ENCODE measurements at places on chromosomes 11 and 22.

- DNase-seq: no peak
Measured at GRCh38 chr11:15816260-15816871, 540.0 kb downstream of the SOX6 start.

- no peak for DNase-seq
Measured at GRCh38 chr11:105132716-105133511, 6.7 kb downstream of the CARD18 start.

- DNase-seq: no peak
Measured at GRCh38 chr11:57700425-57700824, 11.6 kb downstream of the MED19 start.

DNA sequence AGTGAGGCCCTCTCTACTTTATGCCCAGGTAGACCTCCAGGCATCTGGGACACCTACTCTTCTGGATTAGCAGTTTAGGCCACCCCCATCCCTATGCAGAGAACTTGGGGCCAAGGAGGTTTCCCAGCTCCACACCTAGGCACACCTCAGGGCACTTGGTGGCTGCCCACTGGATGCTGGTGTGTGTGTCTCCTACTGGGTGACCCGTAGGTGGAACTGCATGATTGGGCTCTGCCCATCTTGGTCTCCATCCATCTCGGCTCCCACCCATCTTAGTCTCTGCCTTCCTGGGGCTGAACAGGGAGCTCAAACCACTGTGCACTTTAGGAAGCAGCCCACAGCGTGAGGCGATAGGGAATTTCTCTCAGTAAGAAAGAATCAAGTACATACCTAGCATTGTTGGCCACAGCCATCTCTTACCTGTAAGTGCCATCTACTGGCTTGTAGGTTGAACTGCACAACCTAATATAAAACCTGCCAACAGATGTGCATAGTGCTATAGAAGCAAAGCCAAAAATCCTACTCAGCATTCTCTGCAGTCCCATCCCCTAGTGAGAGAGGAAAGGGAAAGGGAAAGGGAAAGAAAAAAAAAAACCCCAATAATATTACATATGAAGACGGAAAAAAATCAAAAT lies 61.6 kb upstream of the PTPN5 start:
- DNase-seq: no peak

DNA sequence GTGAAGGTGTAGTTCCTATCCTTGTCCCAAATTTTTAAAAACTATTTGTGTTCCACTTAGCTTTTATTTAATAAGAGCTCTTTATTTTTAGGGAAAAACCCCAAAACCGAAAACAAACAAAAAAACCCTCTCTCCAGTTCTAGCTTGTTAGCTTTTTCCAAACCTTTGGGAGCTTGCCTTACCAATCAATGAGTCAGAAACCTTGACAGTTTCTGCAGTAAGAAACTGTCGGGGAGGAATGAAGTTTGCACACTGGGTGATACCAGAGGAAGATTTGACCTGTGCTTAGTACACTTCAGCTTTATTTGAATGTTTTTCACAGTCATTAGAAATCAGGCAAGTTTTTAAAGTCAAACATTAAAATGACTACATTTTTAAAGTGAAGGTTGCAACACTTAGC lies 105.0 kb downstream of the FAT3 start:
- no peak for DNase-seq

GRCh38 chr11:17765356-17766072 lies 30.9 kb downstream of the KCNC1 start:
- DNase-seq: no peak

DNA sequence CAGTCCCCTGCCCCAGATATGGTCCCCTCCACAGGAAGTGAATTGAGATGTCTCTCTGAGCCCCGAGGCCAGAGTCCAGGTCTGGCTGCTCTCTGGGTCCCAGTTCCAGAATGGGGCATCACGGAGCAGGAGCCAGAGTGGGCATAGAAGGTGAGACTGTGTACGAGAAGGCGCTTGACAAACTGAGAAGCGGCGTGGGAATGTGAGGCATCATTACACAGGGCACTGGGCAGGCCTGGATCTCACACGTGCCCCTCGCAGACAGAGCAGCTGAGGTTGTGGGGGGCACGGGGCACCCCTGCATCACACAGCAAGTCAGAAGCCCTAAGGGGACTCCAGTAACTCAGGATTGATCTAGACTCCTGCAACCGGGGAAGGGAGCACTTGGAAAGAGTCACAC lies 9.2 kb downstream of the STARD10 start:
- DNase-seq: no peak

DNA sequence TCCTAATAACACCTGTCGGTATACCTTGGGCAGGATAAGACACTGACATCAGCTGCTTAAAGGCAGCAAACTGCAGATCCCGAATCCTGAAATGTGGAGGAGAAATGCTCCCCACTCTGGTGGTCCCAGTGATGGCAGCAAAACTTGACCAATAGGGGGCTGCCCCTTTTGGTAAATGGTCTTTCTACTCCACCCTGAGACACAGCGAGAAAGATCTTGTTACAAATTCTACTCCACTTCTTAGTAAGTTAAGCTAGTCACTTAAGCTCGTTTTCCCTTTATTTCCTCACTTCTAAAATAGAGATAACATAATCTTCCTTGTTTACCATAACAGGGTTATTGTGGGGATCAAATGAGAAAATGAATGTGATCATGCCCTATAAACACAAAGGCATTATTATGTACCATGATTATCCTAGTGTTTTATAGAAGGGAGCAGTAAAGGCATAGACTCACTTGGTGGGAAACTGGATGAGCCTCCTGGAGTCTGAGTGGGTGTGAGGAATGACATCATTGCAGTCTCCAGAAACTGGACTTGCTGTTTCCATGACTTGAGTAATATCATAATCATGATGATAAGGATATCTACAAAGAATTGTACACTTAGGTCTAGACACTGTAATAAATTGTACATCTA lies 50.9 kb downstream of the ENDOD1 start:
- DNase-seq: no peak

- DNase-seq: no peak
Measured at GRCh38 chr11:70247710-70248072, 22.8 kb upstream of the PPFIA1 start.

GRCh38 chr11:41795004-41795403 lies 335.6 kb upstream of the LRRC4C start:
- DNase-seq: no peak

DNA sequence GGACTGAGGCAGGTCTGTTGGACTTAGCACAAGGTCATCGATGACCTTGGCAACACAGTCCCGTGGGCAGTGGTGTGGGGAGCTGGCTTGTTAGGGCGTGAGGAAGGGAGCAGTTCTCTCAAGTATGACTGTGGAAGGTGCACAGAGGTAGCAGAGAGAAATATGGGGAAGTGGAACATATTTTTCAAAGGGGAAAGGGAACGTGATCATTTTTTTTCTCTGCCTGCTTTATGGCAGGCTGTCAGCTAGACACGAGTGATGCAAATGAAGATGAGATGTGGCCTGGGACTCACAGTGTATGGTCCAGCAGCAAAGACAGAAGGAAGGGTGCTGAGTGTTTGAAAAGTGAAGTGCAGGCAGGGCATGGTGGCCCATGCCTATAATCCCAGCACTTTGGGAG lies 30.6 kb downstream of the ADAMTS8 start:
- DNase-seq: no peak

GRCh38 chr22:38164551-38164918 lies 17.1 kb downstream of the PLA2G6 start:
- no peak for DNase-seq

- no peak for DNase-seq
Measured at GRCh38 chr22:45254789-45255278, 14.1 kb upstream of the KIAA0930 start.

GRCh38 chr22:29855611-29856181 lies 17.6 kb upstream of the ASCC2 start:
- DNase-seq: no peak

- DNase-seq: no peak
Measured at GRCh38 chr11:121248496-121248895, 44.1 kb upstream of the SC5D start.

DNA sequence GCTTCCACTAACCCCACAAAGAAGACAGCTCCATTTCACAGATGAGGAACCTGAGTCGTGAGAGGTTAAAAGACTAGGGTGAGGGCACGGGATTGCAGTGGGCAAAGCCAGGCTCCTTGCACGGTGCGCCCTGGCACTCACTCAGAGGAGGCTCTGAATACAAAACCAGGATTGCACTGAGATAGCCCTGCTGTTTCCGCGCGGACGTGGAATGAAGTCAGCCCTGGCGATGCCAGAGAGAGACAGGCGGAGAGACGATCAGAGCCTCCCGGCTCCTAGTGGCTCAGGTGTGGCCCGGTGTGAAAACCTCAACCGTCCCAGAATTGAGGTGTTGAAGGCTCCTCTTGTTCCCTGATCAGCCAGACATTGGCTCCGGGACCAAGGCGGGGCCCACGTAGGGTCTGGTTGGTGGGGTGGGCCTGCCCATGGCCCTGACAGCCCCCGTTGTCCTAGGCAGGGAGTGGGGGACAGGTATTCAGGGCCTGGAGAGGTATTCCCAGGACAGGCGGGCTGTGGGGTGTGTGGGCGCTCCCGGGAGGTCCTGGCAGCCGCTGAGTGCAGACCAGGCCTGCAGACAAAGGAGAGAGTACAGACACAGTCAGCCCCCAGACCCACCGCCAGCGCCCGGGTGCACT lies 43.1 kb upstream of the LINC01488 start:
- DNase-seq: no peak

GRCh38 chr11:84044706-84045105 lies 758.5 kb upstream of the CCDC90B start:
- no peak for DNase-seq

GRCh38 chr22:30212363-30212995 lies 34.1 kb downstream of the LIF start:
- DNase-seq: no peak

DNA sequence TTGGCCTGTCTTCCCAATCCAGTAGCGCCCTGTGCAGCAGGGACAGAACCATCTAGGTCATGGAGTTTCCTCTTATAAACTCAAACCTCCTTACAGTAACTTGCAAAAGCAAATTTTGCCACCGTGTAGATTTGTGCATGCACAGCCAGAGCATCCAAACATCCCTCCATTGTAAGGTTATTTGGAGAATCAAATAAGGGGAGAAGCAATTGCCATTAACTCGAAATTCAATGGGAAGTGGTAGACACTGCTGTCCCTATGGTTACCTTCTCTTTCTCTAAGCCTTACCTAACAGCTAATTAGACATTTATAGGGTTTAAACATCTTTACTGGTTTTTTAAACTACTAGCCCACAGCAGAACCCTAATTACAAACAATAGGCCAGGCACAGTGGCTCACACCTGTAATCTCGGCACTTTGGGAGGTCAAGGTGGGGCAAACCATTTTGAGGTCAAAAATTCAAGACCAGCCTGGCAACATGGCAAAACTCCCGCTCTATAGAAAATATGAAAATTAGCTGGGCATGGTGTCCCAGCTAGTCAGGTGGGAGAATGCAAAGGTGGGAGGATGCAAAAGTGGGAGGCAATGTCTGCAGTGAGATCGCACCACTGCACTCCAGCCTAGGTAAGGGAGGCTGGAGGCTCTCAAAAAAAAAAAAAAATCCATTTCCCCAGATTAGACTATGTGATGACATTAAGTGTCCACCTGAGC lies 6.6 kb downstream of the HSPA8 start:
- no peak for DNase-seq

GRCh38 chr11:88421530-88421929 lies 84.0 kb upstream of the CTSC start:
- DNase-seq: no peak

DNA sequence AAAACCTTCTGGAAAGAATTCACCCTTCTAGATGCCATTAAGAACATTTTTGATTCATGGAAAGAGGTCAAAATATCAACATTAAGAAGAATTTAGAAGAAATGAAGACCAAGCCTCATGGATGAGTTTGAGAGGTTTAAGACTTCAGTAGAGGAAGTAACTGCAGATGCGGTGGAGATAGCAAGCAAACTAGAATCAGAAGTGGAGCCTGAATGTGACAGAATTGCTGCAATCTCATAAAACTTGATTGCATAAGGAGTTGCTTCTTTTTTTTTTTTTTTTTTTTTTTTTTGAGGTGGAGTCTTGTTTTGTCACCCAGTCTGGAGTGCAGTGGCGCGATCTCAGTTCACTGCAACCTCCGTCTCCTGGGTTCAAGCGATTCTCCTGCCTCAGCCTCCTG lies 51.6 kb downstream of the MS4A13 start:
- no peak for DNase-seq

GRCh38 chr11:43639224-43639623 lies 41.3 kb upstream of the HSD17B12 start:
- DNase-seq: no peak

DNA sequence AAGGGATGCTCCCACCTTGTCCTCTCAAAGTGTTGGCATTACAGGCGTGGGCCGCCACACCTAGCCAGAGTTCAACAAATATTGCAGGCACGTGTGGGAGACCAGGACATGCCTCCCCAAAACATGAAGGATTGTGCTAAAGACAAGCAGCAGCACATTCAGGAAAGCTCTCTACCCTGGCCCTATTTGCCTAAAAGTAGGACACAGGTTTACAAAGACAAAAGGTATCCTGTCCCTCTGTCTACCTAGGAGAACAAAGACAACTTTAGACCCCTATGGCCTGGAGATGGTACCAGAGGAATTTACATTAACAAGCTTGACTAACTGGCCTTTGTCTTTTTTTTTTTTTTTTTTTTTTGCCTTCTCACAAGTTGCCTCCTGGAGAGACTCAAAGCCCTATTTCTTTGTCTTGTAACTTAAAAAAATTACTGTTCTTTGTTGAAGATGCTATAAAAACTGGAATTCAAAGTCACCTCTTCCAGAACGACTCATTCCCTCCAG lies 859 bp upstream of the ACCS start:
- no peak for DNase-seq

DNA sequence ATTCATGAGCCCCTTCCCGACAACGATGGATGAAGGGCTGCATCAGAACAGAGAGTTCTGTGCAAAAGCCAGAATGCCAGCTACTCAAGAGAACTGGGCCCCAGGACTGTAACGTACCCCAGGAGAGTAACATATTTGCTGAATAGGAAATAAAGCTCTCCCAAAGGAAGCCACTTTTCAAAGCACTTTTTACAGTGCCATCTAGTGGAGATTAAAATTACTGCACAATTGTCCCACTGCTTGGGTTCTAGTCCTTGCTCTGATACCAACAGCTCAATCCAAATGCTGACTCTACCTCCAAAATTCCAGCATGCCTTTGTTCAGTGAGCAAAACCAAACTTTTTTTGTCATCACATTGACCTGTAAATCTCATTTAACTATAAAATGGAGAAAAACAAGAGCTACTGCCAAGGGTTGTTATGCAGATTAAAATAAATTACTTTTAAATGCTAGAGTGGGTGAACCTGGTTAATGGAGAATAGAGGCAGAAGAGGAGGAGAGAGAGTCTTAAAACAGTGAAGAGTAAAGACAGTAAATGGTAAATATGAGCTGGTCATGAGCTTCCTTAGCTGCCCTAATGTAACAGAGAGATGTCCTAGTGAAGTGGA lies 87.6 kb upstream of the FSHB start:
- DNase-seq: no peak

- no peak for DNase-seq
Measured at GRCh38 chr11:129237880-129238638, 45.9 kb upstream of the ARHGAP32 start.

DNA sequence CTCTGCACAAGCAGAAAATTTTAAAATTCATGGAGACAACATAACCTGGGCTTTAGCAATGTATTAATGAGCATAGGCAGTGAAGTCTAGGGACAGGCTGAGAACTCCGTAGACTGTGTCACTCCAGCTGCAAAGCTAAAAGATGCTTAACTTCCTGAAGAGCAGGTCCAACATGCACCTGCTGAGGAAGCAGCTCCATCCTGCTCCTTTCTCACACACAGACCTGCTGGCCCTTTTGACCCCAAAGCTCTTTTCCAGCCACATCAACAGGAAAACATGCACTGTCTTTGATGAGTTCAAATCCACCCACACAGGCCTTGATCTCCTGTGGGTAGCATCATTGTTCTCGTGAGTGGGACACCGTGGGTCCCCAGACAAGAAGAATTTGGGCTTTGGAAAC lies 36.0 kb downstream of the SYN3 start:
- DNase-seq: no peak

- DNase-seq: no peak
Measured at GRCh38 chr11:116534270-116534975, 238.4 kb downstream of the BUD13 start.
